ENCODE measurements at places on chromosomes 1 and 21.

- peak; percentile 91 for DNase-seq
Measured at GRCh38 chr1:66478116-66478515, 55.8 kb upstream of the SGIP1 start.

- no peak for DNase-seq
Measured at GRCh38 chr1:78005448-78005722, 646 bp downstream of the DNAJB4 start.

DNA sequence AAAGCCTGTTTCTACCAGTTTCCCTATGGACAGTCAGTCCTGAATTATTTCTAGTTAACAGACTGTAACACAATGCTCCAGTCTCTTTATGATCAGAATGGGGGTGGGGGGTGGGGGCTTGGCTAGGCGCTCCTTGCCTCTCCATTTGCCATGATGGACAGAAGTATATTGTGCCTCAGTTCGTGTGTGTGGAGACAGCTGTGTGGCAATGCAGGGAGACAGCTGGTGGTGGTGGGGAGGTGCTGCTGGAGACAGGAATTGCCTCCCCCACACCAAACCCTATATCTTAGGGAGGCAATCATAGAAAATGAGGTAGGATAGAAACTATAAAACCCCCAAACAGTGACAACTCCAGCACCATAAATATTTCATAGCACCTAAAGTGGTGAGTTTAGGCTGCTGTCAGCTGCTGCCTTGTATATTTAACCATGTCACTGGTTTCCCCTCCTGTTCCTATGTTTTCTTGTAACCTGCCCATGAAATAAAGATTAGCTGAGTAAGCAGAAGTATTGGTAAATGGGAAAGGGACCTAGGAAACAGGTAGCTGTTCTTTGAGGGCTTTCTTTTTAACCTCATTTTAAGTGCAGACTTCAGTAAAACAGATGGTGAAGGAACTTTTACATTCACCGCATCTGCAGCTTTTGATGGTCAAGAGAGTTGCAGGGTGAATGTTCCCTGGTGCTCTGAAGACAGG, 3.4 kb downstream of the PLXNA2 start:
- no peak for DNase-seq

DNA sequence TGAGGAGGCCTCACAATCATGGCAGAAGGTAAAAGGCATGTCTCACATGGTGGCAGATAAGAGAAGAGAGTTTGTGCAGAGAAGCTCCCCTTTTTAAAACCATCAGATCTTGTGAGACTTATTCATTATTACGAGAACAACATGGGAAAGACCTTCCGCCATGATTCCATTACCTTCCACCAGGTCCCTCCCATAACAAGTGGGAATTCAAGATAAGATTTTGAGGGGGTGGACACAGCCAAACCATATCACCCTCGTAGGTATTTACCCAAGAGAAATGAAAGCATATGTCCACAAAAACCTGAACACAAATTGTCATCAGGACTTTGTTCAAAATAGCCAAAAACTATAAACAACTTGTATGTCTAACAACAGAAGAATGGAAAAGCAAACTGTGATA, 45.9 kb upstream of the TENT5C start:
- DNase-seq = no peak

GRCh38 chr1:2483026-2483425, 6.9 kb downstream of the PLCH2 start:
- no peak for DNase-seq

DNA sequence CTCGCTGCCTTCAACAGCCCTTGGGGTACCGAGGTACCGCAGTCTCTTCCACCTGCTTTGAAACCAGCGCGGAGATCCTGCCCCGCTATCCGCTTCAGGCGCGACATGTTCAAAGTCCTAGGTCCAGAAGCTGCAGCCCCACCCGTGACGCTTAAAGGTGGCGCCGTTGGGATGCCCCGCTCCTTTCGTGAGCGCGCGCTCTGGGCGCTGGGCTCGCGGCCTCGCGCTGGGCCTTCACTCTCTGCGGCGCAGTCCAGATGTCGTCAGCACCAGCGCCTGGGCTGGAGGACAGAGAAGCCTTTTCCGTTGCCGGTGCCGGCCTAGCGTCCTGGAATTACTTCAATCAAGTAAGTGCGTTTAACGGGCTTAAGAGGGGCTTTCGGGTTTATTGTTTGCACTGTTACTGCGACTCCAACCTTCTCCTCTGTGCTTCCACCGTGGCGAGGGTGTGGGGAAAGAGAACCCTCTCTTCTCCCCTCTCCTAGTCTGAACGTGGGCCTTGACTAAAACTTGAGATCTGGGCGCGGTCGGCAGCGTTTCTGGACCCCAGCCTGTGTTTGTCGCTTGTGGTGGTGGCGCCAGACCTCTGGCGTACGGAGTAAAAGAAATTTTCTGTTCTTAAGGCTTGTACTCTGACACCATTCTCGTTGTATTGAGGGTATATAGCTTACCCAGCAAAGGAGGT, at the start of gene LRRC40:
Gene LRRC40 (minus strand): TSS at position 146 of the 685 bp plus-strand sequence. CDS start 39 bp downstream, at position 107.
- peak; percentile 96 for DNase-seq

DNA sequence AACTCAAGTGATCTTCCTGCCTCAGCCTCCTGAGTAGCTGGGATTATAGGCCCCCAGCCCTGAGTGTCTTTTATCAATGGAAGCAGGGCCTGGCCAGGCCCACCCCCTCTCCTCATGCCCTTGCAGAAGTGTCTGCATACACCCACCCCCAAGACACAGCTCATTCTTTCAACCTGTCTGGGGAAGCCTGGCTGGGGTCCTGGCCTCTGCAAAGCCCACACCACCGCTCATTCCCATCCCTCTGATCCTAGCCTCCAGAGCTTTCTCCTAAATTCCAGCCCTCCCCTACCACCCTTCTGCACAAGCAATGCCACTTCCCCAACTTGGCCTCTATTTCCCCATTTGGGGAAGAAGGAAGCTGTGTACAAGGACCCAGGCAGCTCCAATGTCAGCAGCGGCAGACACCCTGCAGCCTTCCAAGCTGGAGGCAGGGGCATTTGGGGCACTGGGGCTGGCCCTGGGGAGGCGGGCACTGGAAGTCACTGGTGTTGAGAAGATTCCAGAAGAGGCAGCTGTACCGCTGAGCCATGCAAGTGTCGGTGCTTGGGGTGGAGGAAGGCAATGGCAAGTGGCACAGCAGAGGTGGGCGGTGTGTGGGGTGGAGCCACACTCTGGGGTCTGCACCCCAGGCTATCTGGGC, 33.7 kb upstream of the ARF1 start:
- no peak for DNase-seq

Data from fibroblast of skin of right biceps (primary cell).